ENCODE measurements at places on chromosomes 16 and 17.

- no peak for DNase-seq
Observed at GRCh38 chr17:10754861-10755591, 25.2 kb upstream of the TMEM220 start.

DNA sequence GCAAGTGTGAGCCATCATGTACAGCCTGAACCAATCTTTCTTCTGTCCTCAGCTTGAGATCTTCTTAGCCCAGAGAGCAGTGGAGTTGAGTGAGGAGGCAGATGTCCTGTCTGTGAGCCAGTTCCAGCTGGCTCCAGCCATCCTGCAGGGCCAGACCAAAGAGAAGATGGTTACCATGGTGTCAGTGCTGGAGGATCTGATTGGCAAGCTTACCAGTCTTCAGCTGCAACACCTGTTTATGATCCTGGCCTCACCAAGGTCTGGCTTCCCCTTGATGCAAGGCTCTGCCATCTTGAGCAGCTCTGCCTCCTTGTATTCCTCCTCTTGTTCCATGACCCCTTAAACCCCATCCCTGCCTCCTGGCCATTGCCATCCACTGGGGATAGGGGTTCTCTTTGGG, 9.6 kb downstream of the CDK5RAP3 start:
- no peak for DNase-seq

DNA sequence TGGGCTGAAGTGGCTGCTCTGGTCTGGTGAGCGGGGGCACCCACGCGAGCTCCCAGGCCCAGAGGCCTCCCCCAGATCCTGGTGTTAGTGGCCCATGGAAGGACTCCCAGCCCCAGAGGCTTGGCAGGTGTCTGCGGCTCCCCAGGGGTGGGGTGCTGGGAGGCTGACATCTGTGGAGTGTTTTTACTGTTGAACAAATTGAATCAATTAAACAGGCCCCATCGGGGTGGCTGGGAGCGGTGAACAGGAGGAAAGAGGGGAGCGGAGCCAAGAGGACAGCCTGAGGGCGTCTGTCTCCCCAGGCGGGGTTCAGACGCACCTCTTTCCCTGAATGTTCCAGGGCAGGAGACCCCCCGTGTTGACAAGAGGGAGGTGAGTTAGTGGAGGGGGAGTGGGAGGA, 29.9 kb downstream of the ACTG1 start:
- DNase-seq = no peak

DNA sequence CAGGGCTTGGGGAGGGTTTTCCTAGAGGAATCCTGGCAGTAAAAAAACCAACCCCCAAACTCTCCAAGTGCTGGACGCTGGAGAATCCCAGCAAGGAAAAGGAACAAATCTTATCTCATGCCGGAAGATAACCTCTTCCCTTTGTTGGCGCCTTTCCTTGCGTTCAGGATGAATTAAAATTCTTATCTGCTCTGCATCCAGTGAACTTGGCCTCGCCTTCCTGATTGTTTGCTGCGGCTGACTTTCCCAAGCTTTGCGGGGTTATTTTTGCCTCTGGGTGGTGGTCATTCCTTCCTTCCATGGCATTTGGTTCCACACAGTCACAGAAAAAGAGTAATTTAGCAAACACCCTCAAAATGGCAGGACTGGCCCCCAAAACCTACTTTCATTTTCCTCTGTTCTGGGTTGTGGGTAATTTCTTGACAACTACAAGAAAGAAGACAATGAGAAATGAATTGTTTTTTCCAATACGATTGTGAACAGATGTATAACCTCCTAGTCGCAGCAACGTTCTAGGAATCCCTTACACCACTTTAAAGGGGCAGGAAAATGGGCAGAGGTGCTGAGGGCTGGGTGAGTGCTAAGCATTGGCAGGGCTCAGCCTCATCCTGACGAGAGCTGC, 77.8 kb downstream of the MRC2 start:
- peak; percentile 30 for DNase-seq

- no peak for DNase-seq
Observed at GRCh38 chr16:72612256-72612655, 435.7 kb downstream of the ZFHX3 start.

DNA sequence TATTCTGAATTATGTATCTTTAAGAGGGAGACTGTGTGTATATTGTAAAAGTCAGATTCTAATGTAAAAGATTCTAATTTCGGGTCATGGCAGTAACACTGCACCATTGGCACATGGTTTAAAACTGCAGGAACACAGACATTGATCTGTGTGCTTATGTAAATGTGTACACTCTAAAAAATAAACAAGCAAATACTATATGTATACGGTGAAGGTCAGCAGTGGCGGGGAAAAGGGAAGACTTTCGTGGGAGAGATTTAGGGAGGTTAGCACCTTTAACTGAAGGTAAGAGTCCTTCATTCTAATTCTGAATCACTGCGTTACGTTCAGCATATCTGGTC, 157.8 kb upstream of the FAM20A start:
- DNase-seq = no peak

DNA sequence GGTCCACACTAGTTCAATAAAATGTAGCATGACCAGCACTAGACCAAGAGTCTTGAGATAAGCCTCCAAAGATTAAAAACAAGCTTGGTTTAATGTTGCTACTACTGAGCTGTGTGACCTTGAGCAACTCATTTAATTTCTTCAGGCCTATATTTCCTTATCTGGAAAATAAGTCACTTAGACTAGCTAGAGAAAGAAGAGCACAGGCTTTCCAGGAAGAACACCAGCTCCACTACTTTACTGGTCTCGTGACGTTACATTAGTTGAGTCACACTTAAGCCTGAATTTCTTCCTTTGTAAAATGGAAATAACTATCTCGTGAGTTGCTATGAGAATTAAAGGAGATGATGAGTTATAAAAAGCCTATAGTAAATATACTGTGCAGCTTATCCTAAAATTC, 5.4 kb downstream of the HELZ start:
- no peak for DNase-seq

DNA sequence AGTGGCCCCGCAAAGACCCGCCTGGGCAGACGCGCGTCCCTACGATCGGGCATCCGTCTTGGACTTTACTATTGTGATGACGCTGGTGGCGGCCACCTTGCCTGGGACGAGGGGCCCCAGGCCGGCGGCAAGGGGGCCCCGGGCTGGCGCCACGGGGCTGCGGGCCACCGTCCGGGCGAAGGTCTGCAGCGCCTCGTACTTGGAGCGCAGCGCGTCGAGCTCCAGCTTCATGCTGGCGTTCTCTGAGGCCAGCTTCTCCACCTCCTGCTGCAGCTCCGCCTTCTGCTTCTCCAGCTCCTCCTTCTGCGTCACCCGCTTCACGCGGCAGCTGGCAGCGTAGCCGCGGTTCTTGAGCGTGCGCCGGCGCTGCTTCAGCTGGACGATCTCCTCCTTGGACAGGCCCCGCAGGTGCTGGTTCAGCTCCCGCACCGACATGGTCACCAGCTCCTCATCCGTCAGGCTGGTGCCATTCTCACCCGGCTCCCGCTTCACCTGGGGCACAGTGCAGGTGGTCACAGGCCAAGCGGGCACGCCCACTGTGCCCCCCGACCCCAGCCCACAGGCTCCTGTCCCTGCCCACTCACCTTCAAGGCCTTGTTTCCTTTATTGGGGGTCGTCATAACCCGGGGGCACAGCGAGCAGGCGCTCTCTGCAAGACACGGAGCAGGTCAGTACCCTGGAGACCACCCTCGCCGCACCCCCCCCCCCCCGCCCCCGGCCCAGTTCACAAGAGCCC, 4.8 kb upstream of the SIRT7 start:
- DNase-seq = no peak

GRCh38 chr17:28745786-28746411, 2.1 kb downstream of the TRAF4 start:
- no peak for DNase-seq

GRCh38 chr17:79810130-79811010, 13.5 kb upstream of the CBX8 start:
- DNase-seq = peak; percentile 40

- DNase-seq = no peak
Observed at GRCh38 chr17:36879027-36879426, 58.2 kb upstream of the LHX1 start.

DNA sequence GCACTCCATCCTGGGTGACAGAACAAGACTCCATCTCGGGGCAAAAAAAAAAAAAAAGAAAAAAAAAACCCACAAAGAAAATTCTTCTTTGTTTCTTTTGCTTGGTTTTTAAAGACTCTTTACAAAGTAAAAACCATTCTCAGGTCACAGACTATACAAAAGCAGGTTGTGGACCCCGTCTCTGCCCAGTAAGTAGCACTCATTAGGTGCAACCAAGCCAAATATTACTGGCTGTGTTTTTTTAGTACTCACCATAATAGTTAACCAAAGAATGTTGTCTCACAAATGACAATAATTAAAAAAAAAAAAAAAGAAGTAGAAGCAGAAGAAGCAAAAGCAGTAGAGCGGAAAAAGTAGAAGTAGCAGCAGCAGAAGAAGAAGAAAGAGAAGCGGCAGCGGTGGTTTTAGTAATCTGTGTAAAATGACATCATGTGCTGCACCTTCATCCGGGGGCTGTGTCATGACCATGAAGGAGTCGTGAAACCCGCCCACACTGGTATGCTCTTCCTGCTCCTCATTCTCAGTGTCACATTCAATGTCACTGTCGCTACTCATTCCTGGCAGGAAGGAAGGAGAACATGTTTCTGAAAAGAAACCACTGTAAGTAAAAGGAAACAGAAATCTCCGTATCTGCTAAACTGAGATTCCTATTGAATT, 105.4 kb downstream of the TRIM37 start:
- no peak for DNase-seq

DNA sequence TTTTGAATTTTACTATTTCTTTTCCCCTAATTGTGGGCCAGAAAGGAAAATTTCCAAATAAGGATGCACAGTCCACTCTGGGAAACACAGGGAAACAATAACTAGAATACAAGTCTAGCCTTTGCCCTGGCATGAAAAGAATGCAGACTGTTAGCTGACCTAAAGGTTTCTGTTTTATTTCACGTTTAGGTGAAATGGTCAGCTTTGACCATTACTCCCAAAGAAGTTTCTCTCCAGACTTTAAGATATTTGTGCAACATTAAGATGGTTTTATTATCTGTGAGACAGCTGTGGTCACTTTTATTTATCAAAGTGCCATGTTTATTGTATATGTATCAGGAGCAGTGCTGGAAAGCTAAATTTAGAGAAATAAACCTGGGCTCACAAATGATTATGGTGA, 163.9 kb downstream of the SPECC1 start:
- no peak for DNase-seq
